ENCODE measurements at places on chromosomes 16 and 17.
A peak's percentile ranks its signal among the peaks of the same experiment; 100 is the strongest.

DNA sequence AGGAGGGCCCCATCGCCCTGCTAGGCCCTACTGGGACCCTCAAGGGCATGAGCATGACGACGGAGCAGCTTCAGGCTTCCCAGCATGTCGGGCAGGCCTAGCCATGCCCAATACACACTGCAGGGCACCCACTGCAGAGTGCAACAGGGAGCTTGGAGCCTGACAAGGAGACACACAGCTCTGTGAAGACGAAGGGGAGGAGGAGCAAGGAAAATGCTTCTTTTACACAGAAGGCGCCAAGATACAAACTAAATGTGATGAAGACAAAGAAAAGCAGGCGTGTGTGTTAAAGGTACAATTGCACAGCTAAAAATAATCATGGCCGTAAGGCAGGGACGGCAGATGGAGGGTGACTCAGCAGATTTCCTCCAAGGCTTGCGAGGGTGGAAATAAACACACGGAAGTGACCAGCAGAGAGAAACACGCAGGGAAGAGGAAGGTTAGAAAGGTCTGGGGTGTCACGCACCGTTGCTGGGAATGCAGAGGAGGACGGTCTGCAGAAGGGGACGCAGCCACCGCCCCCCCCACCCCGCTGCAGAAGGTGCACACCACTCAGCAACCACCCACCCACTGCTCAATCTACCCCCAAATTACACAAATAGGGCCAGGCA, 108.5 kb downstream of the ZNF778 start:
- peak; percentile 39 for DNase-seq

- DNase-seq: no peak
Observed at GRCh38 chr17:45729294-45729907, 54.7 kb upstream of the CRHR1 start.

DNA sequence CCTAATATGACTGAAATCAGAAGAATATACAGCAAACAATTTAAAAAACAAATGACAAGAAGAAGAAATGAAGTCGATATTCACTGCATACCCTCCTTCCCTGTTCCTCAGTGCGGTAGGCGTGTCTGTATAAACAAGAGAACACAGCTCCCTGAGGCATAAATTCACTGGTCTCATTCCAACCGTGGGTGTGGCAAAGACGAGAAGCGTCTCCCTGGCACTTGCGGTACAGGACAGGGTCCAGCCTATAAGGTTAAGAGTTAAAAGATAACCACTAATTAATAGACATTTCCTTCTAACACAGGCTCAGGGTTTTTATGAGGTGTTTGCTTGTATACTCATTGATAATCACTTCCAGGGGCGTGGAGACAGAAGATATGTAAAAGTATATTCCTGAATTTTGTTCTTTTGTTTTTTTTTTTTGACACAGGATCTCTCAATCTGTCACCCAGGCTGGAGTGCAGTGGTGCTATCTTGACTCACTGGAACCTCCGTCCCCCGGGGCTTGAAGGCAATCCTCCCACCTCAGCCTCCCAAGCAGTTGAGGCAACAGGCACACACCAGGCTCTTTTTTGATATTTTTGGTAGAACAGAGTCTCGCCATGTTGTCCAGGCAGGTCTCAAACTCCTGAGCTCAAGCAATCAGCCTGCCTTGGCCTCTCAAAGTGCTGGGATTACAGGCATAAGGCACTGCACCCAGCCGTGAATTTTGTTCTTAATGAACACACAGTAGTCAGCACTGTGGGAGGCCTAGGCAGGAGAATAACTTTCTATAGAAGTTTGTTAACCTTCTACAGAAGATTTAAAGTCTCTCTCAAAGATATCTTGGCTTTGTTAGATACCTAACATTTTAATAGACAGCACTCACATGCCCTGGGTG, 59.1 kb upstream of the CLEC18B start:
- no peak for DNase-seq

GRCh38 chr16:58236831-58237230, 38.9 kb upstream of the CSNK2A2 start:
- no peak for DNase-seq
